ENCODE measurements at places on chromosomes 4 and X.

- DNase-seq = no peak
These were observed 169.9 kb downstream of the GPC3 start for GRCh38 chrX:133815496-133815895.

DNA sequence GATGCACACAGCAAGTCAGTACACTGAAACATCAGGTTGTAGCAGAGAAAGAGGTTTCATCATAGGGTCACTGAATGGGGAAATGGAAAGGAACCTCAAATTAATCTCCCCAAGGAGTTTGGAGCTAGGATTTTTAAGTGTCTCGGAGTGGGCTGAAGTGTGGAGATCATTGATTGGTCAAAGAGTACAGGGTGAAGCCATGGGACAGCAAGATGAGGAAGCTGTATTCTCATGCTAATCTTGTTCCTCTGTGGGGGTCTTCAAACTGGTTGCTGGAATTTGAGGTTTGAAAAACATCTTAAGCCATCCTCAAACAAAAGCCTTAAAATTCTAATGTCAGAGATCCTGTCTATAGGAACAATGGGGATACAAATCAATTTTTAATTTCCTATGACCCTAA is 78.8 kb upstream of the TEX13A start:
- no peak for DNase-seq

GRCh38 chr4:122046255-122046654 is 94.4 kb upstream of the TRPC3 start:
- DNase-seq = no peak

DNA sequence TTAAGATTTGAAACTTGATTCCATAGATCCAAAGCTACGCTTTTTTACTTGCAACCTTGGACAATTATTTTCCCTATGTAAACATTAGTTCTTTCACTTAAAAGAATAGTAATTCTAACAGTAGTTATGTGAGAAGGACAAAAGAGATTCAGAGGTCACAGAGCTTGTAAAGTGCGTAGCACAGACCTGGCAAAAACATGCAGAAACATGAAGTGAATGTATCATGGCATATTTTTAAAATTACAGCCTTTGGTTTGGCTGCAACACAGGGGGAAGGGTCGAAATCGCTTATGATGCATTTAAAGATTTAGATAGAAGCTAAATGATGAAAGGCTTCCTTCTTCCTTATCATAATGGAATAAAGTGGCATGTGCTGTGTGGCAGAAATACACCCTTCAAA is 1068.8 kb downstream of the ARAP2 start:
- DNase-seq = peak; percentile 76

DNA sequence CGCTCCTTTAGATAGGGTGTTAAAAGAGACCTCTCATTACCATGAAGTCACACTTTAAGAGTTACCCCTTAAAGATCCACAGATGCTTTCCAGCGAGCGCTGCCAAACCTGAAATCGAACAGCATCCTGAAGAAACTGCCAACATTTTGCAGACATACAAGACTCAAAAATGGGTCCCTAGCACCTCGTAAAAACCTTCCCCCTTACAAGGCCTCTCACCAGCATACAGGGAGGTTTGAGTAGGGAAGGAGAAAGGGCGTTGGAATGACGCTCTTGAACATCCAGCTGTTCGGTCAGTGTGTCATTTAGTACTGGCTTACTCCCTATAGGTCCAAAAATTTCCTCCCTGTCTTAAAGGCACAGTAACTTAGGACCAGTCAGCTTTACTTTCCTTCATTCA is 45.3 kb upstream of the PGRMC1 start:
- DNase-seq = no peak

DNA sequence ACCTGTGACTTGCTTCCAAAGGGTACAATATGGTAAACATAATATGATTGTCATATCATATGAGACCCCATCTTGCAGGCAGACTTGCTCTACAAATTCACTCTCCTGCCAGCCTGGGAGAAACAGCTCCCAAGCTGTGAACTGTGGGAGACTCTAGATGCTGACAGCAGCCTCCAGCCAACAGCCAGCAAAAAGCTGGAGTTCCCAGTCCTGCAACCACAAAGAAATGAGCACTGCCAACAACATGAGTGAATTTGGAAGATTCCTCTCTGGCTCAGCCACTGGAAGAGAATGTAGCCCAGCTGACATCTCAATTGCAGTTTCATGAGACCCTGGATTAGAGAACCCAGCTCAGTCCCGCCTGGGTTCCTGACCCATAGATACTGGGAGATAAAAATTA is 145.4 kb downstream of the QDPR start:
- no peak for DNase-seq

Measured in epithelial cell of esophagus (primary cell).